ENCODE measurements at places on chromosomes 16 and 17.

DNA sequence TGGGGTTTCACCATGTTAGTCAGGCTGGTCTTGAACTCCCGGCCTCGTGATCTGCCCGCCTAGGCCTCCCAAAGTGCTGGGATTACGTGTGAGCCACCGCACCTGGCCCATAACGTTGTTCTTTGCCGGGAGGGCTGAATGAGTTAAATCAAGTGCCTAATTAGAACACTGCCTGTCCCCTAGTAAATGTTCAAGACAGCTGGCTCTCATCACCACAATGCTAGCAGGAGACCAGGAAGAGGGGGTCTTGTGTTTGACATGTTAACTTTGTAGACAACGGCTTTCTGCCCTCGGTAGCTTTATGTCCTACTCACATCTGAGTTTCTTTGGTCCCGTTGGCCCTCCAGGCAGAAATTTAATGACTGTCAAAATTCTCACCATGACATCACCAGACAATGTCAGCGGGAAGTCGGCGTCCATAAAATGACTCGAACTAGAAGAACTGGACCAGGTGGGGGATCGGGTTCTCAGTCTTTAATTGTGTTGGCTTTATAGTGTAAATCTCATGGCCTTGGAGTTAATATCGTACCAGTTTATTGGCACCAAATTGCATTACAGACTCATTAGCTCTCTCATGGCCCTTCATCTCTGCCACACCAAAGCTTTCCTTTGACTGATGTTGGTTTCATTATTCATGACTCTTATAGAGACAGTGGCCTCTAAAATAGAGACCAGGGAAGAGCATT is 11.4 kb upstream of the ITPRIPL2 start:
- DNase-seq, result no peak

DNA sequence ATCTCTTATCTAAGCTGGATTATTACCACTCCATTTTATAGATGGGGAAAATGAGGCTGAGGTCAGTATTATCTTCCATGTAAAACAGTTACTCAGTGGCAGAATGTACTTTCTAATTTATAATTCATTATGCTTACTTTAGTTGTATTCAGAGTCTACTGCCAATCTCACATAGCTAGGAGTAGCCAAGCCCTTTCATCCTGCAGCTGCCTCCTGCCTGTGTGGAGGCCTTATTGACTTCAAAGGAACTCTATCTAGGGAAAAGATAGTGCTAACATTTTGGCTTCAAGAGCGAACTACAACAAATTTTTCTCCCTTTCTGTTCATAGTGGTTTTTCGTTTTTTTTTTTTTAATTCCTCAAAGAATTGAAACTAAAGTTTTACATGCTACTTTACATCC is 12.9 kb downstream of the RPGRIP1L start:
- no peak for DNase-seq

GRCh38 chr16:76235426-76235825 is 41.8 kb upstream of the CNTNAP4 start:
- no peak for DNase-seq

GRCh38 chr17:66711881-66712321 is 123.0 kb upstream of the CACNG5 start:
- DNase-seq, result no peak

DNA sequence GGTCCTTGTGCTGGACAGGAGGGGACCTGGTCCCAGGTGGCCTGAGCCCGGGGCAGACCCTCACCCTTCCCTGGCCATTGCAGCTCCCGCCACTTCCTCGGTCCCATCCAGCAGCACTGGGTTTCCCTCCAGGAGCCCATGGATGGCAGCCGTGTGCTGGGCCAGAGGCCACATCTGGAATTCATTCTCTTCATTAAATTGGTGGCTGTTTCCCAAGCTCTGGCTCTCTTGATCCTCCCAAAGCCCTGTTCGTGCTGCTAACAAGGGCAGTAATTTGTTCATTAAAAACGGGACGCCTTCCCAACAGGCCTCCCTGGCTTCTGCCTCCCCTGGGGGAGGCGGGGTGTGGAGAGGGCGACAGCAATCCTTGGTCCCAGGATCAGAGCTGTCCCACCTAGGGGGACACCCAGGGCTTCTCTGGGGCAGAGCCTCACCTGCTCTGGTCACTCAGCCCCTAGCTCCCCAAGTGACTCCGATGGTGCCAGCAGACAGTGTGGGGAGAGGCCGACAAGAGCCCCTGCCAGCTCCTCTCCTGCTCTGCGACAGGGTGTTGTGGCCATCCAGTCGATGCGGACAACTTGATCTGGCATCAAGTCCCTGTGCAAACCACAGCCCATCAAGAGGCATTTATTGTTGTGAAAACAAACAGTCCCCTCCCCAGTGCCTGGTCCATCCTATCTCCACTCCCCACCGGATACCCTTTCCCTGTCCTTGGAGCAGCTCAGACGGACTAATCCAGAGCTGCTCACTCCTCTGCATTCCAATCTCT is 44.0 kb downstream of the SDK2 start:
- DNase-seq, result no peak

GRCh38 chr16:31148281-31148728 is 1.6 kb downstream of the PRSS36 start:
- DNase-seq, result no peak

- no peak for DNase-seq
These were observed 33.4 kb upstream of the TMEM92 start for GRCh38 chr17:50240851-50241250.

All from GM12892 (cell line).